A673 (cell line): ENCODE measurements at places on chromosomes 6 and 20. TPM values are rescaled to one million over a fixed set of nuclear protein-coding genes. Genes with fewer than 3 reads are reported as not detected.

Gene RSPO4
- total RNA-seq, result not detected in 2 replicates

Gene ACTL10
- total RNA-seq, result 0.39 and 0.47 TPM in 2 replicates

Gene MEI4
- total RNA-seq, result not detected in 2 replicates

Gene THBS2
- 0.13 and 0.66 TPM in 2 replicates for total RNA-seq

Gene CCN6
- not detected in 2 replicates for total RNA-seq

Gene PACSIN1
- 0.13 TPM in 1 of 2 replicates, not detected in the other for total RNA-seq

Gene TRIM10
- total RNA-seq, result not detected in 2 replicates
